Stimulated activated CD8-positive, alpha-beta memory T cell treated with anti-CD3 and anti-CD28 coated beads, Interleukin-15, amount 100 ng/mL, for 1 hour (primary cell): ENCODE measurements at places on chromosomes 16 and 17.

DNA sequence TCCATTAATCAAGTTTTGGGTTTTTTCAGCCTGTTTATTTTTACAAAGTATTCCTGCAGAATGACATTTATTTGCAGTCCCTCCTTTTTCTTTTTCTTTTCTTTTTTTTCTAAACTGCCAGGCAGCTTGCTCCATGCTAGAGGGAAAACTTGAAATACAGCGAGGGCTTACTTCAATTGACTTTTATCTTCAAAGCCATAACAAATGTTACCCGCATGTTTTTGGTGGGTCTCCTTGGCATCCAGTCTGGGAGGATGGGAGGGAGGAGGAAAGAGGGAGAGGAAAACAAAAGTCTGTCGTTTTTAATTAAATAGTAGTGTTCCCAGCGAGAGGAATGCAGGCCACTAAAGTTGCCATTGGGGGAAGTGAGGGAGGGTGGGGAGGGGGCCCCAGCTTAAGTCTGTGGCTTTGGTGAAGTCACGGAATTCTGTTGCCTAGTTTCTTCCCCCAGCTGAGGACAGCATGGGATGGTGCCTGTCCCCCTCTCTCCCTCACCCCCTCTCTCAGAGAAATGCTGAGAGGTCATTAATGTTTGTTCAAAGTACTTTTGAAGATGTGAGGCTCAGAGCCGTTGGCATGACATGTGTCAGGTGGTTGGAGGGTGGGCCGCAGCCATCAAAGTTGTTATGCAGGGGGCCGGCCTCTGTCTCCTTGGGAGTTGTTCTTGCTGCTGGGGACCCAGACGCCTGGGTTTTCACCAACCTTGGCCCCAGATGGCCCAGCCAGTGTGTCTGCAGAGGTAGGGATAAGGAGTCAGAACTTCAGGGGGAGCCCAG, 2.9 kb downstream of the NKD1 start:
- no peak for DNase-seq

DNA sequence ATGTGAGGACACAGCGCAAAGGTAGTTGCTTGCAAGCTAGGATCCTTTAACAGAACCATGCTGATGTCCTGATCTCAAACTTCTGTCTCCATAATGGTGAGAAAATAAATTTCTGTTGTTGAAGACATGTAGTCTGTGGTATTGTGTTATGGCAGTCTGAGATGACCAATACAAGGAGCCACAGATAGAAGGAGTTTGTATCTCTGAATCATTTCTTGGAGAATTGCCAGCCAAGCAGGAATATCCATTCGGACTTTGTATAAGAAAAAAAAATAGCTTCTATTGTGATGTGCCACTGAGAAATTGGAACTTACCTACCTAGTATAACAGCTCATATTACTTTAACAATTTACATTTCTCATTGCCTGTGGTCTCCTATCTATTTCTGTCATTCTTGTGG, 447.6 kb upstream of the CA10 start:
- no peak for DNase-seq

GRCh38 chr17:59829217-59830006, 63.3 kb downstream of the TUBD1 start:
- DNase-seq: no peak

- DNase-seq: peak; percentile 19
Measured at GRCh38 chr17:50051082-50051576, 4.8 kb upstream of the ITGA3 start.

GRCh38 chr16:67562918-67563707, 787 bp downstream of the CTCF start:
- DNase-seq: no peak

- DNase-seq: no peak
Measured at GRCh38 chr16:49972280-49972679, 52.7 kb upstream of the CNEP1R1 start.
